ENCODE measurements at places on chromosomes 7 and 10.

GRCh38 chr10:84588971-84589370, 260.6 kb downstream of the CCSER2 start:
- ATAC-seq, result no peak

DNA sequence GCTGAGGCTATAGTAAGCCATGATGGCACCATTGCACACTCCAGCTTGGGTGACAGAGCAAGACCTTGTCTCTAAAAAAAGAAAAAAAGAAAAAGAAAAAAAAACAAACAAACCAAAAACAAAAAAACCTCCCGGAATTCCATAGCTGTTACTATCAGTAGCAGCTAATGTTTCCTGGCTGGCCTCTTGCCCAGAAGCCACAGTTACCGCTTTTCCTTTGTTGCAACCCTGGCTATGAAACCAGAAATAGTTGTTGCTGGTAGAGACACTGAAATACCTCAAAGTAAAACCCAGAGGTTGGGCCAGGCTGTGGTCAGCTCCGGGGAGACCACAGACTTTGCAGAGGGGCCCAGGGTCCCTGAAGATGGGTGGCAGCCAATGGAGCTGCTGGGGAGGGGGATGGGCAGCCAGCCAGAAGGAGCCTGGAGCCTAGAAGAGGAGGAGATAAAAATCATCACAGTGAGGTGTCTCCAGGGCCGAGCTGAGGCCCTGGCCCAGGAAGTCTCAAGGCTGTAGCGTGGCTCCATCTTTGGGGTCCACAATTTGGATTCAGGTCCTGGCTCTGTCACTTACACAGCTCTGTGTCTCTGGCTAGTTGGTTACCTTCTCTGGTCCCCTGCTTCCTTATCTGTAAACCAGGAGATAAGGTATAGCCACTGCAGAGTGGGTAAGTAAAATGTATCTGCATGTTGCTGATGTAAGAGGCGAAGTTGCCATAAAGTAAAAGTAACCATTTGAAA, 3.4 kb upstream of the CHST12 start:
- peak; percentile 26 for ATAC-seq

DNA sequence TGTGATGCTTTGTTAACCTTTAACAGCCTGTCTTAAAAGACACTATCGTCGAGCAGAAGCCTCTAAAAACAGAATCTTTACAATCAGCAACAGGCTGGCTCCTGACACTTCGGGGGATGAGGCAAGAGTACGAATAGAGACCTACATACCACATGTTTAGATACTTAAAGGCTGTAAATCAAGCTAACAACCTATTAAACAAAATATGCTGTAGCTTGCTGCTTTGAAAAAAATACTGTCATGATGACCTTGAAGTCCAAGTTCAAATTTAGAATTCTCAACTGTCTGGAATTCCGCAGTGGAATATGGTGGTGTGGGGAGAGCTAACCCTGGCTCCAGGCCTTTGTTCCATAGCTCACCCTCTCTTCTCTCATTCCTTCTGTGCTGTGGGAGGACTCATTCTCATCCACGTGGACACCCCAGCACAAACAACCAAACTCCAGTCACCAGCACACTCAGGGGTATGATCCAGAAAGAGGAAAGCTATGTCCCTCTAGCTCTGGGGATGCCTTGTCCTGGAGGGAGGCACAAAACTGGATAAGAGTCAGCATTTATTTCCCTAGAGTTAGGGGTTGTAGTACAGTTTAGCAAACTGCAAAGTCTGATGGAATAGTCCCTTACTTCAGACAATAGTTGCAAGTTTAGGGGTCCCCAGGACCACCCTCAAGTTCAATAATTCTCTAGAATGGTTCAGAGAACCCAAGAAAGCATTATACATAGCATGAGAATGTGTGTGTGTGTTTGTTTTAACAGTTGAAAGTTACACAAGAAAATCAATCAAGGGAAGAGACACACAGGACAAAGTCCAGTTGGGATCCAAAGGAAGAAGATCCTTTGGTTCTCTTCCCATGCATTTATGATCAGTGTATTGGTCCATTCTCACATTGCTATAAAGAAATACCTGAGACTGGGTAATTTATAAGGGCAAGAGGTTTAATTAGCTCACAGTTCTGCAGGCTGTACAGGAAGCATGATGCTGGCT, 196.1 kb upstream of the SVIL start:
- no peak for ATAC-seq

GRCh38 chr10:119818889-119819270, 53.8 kb downstream of the MCMBP start:
- ATAC-seq, result no peak

DNA sequence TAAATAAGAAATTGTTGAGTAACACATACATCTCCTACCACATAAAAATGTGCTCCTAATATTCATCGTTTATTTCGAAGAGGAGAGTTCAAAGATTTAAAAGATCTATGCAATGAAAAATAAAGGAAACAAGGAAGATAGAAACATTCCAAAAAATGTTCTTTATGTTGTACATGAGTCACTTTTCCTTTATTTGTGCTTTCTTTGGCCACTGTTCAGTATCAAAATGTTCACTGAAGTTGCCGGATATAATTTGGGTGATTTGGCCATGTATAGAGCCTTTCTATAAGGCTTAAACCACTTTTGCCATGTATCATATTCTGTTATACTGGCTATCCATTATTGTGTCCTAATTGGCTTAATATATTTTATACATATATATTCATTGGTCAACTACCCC, 62.9 kb upstream of the PRR15 start:
- ATAC-seq, result no peak

DNA sequence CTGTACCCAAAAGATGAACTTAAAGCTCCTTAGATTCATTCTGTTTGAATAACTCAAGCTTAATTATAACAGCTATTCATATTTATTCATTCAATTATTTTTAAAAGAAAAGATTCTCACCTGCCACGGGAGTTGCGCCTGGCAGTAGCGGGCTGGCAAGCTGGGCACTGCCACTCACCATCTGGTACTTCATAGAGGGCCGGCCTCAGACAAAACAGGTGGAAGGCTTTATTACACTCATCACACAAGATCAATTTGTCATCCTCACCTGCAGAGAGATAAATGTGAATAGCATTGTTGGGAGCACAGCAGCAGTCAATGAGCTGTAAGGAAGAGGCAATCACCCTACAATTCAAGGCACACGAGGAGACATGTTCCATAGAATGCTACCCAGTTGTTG, 15.8 kb downstream of the FZD9 start:
- ATAC-seq, result no peak

DNA sequence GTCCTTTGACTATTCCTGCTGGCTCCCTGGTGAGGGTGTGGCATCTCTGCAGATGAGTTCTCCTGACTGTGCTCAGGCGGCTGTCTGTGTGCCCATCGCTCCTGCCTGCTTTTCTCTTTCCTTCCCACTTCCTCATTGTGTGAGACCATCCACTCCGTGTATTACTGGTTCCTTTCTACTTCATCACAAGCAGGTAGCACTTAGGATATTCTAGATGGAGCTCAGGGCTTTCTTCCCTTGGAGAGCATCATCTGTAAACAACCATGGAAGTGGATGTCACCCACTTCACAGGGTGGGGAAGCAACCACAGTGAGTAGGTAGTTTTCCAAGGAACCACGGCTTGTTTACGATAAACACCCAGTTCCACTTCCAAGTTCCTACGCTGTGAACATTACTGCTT, 15.7 kb downstream of the DNAJB6 start:
- ATAC-seq, result no peak

- no peak for ATAC-seq
Observed at GRCh38 chr7:45028920-45029344, 28.9 kb downstream of the CCM2 start.

DNA sequence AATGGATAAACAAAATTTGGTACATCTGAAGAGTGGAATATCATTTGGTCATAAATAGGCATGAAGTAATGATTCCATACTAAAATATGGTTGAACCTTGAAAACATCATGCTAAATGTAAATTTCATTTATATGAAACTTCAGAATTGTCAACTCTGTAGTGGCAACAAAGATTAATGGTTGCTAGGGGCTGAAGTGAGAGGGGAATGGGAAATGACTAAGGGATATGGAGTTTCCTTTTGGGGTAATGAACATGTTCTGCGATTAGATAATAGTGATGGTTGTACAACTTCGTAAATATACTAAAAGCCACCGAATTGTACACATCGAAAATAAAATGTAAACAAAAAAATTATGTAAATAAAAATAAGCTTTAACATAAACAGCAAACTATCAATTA, 384.1 kb upstream of the STEAP1 start:
- no peak for ATAC-seq

DNA sequence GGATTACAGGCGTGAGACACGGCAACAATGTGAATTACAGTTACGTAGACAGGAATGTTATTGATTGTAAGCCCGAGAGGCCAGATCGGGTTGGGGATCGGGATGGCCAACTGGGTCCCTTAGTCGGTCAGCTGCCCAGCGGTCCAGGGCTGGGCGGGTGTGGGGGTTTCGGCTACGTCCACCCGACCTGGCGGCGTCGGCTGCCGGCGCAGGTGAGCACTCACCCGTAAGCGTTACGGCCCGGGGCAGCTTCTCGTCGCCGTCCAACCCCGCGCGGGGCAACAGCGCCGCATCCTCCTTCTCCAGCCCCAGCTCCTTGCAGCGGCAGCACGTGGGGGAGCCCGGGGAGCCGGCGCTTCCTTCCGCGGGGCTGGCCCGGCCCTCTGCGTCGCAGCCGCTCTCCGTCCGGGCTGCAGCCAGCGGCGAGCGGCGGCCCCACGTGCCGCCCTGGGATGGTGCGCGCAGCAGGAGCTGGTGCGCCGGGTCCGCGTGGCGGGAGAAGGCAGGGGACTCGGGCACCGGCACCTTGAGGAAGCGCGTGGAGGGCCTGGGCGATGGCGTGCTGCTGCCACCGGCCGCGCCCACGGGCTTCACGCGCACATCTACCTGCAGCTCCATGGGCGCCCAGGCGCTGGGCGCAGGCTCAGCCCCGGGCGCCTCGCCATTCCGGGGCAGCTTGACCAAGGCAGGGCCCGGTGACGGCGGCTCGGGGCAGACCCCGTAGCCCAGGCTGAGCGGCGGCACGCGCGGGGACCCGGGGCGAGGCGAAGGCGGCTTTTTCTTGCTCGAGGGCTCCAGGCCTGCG, 609 bp downstream of the KLRG2 start:
- peak; percentile 54 for ATAC-seq

GRCh38 chr10:76697923-76698322, 939.7 kb downstream of the KCNMA1 start:
- no peak for ATAC-seq

- ATAC-seq, result no peak
Observed at GRCh38 chr7:103577059-103577458, 131.1 kb upstream of the SLC26A5 start.

DNA sequence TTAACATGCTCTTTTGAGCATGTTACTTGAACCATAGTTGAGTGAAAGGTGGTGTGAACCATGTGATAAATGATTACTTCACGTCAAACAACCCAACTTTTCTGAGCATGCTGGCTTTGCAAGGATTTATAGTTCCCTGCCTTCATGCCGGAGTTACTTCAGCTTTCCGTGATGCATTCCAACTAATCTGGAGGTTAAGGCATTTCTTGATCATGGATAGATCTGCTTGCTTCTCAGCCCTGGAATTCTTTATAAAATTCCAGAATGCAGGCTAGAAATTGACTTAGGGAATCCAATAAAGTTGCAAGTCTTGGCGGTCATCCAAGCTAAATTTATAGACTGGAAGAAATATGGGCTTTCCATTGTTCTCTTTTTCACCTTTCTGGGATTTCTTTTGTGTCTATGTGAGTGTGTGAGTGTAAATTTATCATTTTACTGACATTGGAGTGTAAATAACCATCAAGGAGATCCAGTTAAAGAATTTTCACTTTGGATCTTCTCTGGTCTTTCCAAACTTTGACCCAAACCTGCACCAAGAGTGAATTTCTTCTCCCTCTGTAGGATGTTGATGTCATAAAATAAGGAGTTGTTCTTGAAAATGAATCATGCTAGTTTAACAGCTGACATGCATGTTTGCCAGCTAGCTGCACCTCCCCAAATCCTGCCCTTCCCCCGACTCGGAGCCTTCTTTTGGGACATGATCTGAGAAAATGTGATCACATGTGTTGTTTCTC, 289.0 kb downstream of the TWIST1 start:
- no peak for ATAC-seq

- ATAC-seq, result no peak
Observed at GRCh38 chr7:104982308-104983075, 31.5 kb upstream of the KMT2E start.

- peak; percentile 39 for ATAC-seq
Observed at GRCh38 chr10:11242443-11243387, 225.0 kb downstream of the CELF2 start.

- ATAC-seq, result no peak
Observed at GRCh38 chr10:32891261-32891660, 66.8 kb downstream of the ITGB1 start.

GRCh38 chr10:69801434-69802315, at the start of gene COL13A1:
Gene COL13A1 (plus strand): TSS chr10:69801906. CDS start chr10:69802424, 518 bp downstream.
- peak; percentile 24 for ATAC-seq

DNA sequence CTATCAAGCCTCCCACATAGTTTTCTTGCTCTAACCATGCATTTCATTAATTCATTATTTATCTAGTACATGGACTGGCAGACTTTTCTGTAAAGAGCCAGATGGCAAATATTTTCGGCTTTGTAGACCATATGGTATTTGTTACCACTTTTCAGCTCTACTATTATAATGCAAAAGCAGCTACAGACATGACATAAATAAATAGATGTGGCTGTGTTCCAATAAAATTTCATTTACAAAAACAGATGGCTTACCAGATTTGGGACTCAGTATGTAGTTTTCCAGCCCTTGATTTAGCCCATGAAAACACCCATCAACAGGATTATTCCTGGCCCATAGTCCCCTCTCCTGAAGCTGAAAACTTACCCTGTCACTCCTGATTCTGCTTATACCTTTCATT, 32.1 kb downstream of the PLCE1 start:
- ATAC-seq, result no peak

- ATAC-seq, result no peak
Observed at GRCh38 chr10:130927157-130927556, 384.4 kb downstream of the TCERG1L start.

- no peak for ATAC-seq
Observed at GRCh38 chr10:95426482-95426881, 134.7 kb downstream of the SORBS1 start.

- no peak for ATAC-seq
Observed at GRCh38 chr10:31207636-31208035, 111.4 kb upstream of the ZEB1 start.

DNA sequence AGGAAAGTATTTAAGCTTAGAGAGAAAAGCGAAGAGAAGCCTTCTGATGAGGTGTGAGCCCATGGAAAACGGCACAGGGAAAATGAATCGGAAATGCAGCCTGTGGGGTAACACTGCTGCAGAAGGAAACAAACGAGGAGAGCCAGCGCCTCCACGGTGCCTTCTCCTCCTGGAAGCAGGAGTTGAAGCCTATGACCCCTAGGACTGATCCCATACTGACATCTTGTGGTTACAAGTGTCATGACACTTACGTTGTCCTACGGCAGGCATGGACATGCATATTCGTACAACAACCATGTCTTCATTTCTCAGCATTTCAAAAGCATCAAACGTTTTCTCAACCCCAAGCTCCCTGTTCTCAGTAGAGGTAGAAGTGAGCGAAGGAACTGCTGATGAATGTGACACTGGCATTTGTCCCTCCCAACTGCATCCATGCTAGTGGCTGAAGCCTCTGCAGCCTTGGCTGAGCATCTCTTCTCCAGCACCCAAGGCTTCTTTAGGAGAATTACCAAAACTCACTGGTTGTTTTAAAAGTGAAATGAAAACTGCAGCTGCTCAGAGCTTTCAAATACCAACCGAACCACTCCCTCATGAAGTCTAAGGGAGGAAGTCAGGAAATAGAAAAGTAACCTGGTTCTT, 160.2 kb downstream of the JAZF1 start:
- peak; percentile 81 for ATAC-seq
